ENCODE measurements at places on chromosomes 12 and 14. TPM values are rescaled to one million over a fixed set of nuclear protein-coding genes. Genes with fewer than 3 reads are reported as not detected.

DNA sequence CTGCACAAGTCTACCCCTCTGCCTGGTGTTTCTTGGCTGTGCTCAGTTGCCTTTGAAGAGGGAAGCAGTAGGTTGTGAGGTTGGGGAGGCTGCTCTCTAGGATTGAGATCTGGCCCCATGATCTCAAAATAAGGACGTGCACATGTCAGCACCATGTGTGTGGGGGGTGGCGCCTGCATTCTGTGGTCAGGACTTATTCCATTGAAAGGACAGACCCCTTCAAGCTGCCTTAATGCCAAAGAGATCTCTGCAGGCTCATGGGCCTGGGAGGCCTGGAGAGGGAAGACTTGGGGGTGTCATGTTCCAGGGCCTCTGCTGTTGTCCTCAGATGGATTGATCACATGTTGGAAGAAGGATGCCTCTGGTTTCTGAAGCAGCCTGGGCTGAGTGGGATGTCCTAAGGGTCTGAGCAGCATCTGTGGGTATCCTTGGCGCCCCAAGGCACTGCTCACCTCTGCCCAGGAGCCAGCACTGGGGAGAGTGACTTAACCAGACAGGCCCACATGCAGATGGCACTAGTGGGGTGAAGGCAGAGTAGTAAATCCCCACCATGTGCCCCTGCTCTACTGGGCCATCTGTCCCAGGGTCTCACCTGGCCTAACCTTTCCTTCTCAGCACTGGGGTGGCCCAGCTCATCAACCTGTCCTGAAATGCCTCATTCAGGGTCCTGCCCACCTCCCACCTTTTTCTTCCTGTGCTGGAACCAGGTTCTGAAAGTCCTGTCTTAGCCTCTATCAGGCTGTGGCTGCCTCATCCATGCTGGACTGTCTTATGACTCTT is 118.9 kb downstream of the ADGRD1 start:
- DNase-seq = no peak

- DNase-seq = no peak
Measured at GRCh38 chr12:128612150-128612850, 211.5 kb downstream of the SLC15A4 start.

The GYS2 gene
- total RNA-seq = not detected

- DNase-seq = no peak
Measured at GRCh38 chr12:52772188-52772587, 5.0 kb downstream of the KRT76 start.

DNA sequence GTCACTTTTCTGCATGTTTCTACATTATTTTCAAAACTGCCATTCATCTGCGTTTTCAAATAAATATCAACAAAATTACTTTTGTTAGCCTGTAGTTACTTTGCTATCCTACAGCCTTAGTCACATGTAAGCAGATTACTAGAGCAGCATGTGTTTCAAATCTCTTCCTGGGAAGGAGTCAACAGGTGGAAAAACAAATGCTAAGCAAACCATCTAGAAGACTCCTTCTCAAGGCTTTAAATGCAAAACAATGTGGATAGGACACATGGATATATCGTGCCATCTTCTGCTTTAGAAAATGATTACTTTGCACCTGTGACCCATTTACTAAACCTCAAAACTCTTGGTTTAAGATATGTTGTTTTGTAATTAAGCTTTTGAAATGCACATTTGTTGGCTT is 108.9 kb downstream of the SSPN start:
- DNase-seq = no peak

DNA sequence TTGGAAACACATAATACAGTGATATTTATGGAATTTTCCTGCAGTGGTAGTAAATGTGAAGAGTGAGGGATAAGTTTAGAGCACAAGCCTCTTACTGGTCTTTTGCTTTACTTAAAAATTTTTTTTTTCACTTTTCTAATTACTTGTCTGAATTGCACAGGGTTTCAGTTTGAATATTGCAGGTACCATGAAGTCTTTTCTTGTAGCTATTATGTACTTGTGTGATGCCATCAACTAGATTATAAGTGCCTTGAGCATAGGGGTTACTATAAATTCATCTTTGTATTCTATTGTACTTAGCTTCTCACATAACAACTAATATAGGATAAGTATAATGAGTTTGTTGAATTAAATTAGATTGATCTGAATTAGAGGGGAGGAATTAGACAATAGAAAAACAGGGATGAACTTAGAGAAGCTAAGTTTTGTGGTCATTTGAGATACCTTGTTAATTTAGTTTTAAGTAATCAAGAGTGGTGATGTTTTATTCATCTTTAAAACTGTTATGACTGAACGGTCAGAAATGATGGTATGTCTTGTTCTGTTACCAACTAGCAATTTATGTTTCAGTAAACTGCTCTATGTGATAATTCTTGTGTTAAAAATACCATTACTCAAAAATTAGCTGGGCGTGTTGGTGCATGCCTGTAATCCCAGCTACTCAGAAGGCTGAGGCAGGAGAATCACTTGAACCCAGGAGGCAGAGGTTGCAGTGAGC is 42.1 kb downstream of the CCDC91 start:
- no peak for DNase-seq

DNA sequence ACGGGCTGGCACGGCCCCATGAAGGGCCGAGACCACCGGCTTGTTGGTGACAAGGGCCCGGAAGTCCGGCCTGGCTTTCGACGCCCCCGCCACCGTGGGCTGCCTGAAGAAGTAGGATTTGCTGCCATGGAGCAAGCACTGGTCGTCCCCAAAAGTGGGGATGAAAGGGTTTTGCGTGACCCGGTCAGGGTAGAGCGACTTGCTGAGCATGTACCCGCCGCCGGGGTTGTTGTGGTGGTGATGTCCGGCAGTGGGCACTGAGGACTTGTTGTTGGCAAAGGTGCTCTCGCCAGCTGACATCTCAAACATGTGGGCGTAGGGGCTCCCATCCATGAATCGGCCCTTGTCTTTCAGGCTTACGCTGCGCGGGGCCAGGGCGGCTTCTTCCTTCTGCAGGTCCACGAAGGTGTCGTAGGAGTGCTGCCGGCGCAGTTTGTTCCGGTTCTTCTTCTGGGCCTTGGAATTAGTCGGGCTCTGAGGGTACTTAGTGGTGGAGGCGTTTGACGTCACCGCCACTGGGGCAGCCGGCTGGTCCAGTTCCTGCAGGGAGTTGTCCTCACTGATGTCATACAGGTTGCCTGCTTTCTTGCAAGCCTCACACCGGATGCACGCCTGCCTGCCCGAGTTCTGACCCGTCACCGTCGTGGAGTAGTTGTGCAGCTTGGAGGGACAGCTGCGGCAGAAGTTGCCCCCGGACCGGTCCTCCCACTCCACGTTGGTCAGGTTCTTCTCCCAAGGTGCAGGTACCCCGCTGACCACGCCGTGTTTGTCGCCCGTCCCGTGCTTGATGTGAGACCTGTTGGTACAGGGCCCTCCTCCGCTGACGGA is 366.6 kb downstream of the EMP1 start:
- no peak for DNase-seq

- DNase-seq = no peak
Measured at GRCh38 chr14:85853996-85854526, 324.1 kb downstream of the FLRT2 start.

- no peak for DNase-seq
Measured at GRCh38 chr12:80892597-80893445, 44.9 kb downstream of the LIN7A start.

GRCh38 chr12:575129-575502 is 88.1 kb downstream of the NINJ2 start:
- DNase-seq = no peak

The GDF3 gene
- total RNA-seq = not detected

- no peak for DNase-seq
Measured at GRCh38 chr14:89625244-89625713, 208.2 kb upstream of the FOXN3 start.

GRCh38 chr14:91016800-91017410 is 43.5 kb downstream of the RPS6KA5 start:
- DNase-seq = no peak

- no peak for DNase-seq
Measured at GRCh38 chr14:75854111-75854799, 127.5 kb downstream of the TGFB3 start.

DNA sequence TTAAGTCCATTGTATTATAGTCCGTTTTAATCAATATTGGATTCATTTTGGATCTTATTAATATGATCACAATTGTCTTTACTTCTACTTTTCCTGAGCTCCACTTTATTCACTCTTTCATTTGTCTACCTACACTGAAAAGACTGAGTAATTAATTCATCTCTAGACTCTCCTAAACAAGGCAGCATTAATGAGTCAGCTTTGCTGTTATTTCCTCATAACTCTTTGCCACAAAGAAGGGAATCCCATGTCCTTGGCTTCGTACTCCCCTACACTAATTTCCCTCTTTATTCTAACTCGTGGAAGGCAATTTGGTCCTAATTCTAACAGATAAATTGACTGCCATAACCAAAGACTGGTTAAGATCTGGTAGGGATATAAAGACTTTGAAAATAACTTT is 91.9 kb downstream of the ARMH4 start:
- no peak for DNase-seq

The UNC79 gene
- 43.6 TPM for total RNA-seq

GRCh38 chr12:4794491-4794890 is 74.3 kb downstream of the GALNT8 start:
- DNase-seq = no peak

GRCh38 chr12:77133566-77133965 is 68.2 kb upstream of the E2F7 start:
- no peak for DNase-seq

The PTCSC3 gene
- total RNA-seq = not detected

- DNase-seq = no peak
Measured at GRCh38 chr12:83769151-83769550, 1082.4 kb downstream of the TMTC2 start.

GRCh38 chr12:18851271-18851670 is 113.4 kb downstream of the CAPZA3 start:
- DNase-seq = no peak

The PLEKHD1 gene
- 0.41 TPM for total RNA-seq

DNA sequence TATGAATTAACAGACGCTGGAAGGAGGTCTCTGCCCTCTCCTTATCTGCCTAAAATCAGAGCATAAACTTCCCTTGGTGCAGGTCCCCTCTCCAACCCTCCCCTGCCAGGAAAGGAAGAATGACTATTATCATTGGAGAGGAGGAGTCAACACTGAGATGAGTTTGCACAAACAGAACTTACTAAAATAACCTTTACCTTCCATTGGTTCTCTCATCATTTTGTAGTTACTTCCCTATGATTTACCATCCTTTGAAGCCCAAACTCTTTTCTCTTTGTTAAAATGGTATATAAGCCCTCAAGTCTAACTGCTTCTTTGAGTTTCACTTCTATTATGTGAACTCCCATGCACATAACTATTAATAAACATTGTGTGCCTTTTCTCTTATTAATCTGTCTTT is 64.2 kb upstream of the EEA1 start:
- DNase-seq = no peak

DNA sequence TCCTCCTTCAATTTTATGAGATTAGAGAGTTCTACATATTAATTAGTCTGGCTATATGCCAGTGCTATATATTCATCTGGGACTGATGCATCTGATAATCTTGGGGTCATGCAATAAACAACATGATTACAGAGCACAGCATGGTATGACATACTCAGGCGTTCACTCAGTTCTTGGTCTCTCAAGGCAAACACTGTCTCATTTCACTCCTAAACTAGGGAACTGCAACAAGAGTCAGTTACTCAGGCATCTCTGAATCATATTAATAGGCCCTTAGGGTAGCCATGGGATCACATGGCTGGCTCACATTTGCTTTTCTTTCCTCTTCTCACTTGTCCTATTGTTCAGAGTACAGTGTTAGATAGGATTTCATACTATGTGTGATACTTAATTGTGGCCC is 91.8 kb upstream of the TMEM260 start:
- DNase-seq = no peak

DNA sequence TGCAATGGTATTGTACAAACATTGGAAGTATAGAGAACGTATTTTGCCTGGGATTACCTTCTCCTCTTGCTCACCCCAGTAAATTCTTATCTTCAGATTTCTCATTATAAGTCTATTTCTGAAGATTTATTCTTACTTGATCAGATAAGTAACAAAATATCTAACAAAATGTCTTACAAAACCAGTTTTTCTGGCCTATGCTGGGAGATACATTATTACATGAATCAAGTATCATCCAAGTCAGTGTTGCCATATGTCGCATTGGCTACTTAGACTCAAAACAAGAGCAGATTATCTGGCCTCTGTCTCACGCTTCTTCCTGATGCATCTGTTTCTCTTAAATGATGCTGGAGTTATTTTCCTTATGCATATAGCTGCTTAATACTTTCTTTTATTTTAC is 408.5 kb downstream of the CCER1 start:
- DNase-seq = no peak

The CIT gene
- total RNA-seq = 11.4 TPM

The SYCP3 gene
- 0.82 TPM for total RNA-seq

- no peak for DNase-seq
Measured at GRCh38 chr12:27667540-27667939, 28.7 kb upstream of the REP15 start.

DNA sequence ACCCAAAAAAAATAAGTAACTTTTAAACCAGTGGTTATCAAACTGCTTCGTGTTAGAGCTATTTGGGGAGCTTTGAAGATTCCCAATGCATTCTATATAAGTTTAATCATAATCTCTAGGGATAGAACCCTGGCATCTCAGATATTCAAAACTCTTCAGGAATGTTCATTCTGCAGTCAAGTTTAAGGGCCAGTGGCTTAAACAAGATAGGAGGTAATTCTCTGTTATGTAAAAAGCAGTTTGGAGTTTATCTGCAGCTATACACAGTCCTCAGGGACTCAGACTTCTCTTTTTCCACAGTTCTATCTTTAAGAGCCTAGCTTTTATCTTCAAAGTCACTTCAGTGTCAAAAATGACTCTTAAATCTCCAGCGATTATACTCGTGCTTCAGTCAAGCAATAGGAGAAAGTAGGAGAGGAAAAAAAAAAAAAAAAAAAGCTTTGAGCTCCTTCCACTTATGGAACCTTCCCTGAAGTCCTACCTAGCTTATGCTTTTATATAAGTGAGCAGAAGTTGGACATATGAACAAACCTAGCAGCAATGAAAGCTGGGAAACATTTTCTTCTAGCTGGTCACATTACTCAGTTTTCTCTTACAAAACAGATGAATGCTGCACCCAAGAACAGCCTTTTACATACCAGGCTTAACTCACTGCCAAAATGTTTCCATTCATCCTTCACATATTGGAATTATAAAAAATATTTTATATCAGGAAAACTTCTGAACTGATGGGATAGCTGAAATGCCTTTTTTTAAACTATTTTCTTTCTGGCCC is 302.8 kb downstream of the FSCB start:
- no peak for DNase-seq

DNA sequence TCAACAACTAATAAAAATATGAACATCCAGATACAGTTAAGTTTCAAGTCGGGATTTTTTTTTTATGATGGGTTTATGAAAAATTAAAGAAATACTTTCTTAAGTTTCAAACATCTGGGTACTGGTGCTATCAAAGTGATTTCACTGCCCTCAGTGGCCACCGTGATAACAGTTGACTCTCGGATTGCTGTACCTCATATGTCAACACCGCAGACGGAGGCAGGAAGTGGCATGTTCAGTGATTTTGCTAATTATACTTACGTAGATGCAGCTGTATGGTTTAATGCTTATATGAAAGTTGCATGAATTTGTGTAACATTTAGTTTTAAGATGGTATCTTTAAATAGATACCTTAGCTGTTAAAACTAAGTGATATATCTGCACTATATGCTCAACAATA is 20.8 kb upstream of the FBLN5 start:
- DNase-seq = no peak

- no peak for DNase-seq
Measured at GRCh38 chr12:82964446-82964845, 277.7 kb downstream of the TMTC2 start.

GRCh38 chr12:82870771-82871377 is 184.2 kb downstream of the TMTC2 start:
- DNase-seq = no peak

Data from frontal cortex (tissue), 4 donors.